Chondrocyte (in vitro differentiated cells): ENCODE measurements at places on chromosomes 16 and 17.

DNA sequence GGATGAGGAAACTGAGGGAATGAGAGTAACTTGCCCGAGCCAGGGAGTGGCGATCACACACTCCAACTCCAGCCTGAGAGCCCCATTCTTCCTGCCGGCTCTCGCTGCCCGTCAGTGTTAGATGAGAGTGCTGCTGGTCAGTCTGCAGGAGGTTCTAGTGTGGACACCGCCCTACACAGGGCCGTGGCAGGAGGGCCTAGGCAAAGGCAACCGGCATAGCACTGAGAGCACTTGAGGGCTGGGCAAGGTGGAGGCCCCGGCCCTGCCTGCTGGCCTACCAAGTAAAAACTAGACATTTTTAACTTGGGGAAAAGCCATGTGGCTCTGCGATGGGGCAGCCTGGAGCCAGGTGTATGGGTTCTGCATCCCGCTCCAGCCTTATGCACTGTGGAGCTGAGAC lies 354.8 kb downstream of the SEC14L1 start:
- DNase-seq: peak; percentile 57

DNA sequence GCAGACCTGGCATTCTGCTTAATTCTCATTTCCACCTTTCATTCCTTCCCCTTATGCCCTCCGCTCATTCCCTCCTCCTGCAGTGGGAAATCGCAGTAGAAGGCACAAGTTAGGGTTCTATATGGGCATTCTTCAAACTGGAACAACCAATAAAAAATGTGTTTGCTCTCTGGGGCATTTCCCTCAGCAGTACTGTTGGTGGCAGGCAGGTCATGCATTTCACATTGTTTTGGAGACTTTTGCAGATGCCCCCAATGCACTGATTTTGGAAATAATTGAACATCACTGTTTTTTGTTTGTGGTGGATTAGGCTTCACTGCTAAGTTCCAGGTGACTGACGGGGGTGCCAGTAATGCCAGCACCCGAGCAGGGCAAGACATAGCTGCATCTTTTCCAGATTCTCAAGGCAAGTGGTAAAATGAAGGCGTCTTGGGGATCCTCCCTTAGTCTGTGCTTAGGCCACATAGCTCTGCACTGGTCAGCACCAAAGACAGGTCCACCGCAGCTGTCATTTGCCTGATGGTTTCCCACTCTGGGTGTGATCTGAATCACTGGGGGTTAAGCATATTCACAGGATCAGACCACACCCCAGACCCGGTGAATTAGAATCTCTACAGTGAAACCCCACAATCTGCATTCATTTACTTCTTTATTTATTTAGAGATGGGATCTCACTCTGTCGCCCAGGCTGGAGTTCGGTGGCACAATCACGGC lies 304.5 kb downstream of the CPPED1 start:
- DNase-seq: no peak

- DNase-seq: no peak
Observed at GRCh38 chr17:39671651-39672521, 3.6 kb downstream of the PNMT start.

- DNase-seq: no peak
Observed at GRCh38 chr17:35146214-35146833, 1.3 kb upstream of the UNC45B start.

- no peak for DNase-seq
Observed at GRCh38 chr17:74079537-74080300, 123.8 kb upstream of the RPL38 start.

- DNase-seq: no peak
Observed at GRCh38 chr16:50428116-50428515, 59.3 kb upstream of the BRD7 start.

GRCh38 chr16:68750193-68750695 lies 13.2 kb downstream of the CDH1 start:
- DNase-seq: no peak

- peak; percentile 93 for DNase-seq
Observed at GRCh38 chr17:42519546-42520491, 16.2 kb upstream of the NAGLU start.

DNA sequence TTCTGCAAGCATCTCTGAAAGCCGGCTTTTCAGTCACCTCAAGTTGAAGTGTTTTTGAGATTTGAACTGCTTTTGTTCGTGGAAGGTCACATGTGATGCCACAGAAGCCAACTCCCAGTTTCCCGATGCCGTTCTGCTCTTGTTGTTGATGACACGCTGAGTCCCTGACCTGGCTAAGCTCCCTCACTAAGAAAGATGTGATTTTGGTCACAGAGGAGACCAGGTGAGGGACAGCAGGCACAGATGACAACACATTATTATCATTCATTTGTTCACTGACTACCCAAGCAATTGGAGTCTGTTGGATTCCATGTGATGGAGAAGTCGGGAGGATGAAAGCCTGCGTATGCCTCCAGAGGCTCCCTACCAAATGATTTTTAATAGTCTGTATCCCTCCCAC lies 822.4 kb upstream of the RBFOX1 start:
- DNase-seq: no peak

GRCh38 chr17:49646391-49647255 lies 31.3 kb downstream of the SPOP start:
- no peak for DNase-seq

GRCh38 chr16:16940351-16940750 lies 530.4 kb downstream of the XYLT1 start:
- no peak for DNase-seq

DNA sequence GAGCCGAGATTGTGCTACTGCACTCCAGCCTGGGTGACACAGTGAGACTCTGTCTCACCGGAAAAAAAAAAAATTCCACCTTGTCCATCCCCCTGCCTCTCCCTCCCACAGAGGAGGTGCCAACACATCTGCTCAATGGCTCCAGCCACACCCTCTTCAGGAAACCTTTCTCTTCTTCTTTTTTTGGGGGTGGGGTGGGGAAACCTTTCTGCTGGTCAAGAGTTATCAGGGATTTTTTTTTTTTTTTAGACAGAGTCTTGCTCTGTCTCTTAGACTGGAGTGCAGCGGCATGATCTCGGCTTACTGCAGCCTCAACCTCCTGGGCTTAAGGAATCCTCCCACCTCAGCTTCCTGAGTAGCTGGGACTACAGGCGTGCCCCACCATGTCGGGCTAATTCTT lies 18.7 kb downstream of the TNS4 start:
- no peak for DNase-seq

GRCh38 chr17:48340916-48341315 lies 89.1 kb downstream of the SKAP1 start:
- no peak for DNase-seq

DNA sequence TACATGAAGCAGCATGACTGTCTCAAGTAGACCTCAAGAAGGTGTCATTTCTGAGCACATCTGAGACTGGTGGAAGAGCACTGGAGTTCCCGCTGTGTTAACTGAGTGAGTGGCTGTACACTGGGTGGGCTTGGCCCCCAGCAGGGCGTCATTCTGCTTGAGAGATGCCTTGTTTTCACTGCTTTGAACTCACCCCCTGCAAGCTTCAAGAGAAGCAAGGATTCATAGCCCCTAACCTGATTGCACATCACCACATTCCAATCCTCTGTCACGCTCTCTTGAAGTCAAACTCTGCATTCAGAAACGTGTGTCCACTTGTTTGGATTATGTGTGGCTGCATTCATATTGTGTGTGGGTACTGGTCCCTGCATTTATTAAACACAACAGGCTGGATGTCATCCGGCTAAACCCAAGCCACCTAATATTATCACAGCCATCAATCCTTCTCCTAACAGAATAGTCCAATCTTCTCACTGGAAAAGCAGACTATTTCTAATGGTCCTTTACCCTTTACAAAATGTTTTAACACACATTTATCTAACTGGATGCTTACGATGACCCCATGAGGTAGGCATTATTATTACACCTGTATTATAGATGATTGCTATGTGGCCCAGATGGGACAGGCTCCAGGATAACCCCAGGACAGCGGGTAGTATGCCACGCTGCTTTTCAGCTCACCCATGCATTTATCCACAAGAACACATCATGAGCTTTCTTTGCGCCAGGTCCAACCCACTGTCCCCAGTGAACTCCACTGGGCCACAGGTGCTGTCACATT lies 76.3 kb downstream of the USP31 start:
- no peak for DNase-seq

GRCh38 chr16:10322723-10323527 lies 62.9 kb upstream of the ATF7IP2 start:
- DNase-seq: no peak

DNA sequence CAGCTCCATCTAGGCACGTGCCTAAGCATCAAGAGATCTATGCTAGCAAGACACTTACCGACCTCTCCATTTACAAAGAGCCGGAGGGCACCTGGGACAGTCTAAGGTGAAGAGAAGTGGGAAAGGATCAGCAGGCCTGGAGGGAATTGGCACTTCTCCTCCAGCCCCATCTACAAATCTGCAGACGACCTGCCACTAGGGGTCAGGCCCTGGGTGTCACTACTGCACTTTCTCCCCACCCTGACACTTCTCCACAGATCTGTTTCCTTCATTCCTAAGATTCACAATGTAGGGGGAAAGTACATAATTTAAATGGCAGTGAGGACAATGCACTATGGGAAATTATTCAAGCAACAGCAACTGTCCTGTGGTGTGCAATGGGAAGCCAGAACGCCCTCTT lies 8.1 kb downstream of the MKS1 start:
- no peak for DNase-seq

GRCh38 chr17:72448019-72448418 lies 327.2 kb downstream of the SOX9 start:
- DNase-seq: no peak

DNA sequence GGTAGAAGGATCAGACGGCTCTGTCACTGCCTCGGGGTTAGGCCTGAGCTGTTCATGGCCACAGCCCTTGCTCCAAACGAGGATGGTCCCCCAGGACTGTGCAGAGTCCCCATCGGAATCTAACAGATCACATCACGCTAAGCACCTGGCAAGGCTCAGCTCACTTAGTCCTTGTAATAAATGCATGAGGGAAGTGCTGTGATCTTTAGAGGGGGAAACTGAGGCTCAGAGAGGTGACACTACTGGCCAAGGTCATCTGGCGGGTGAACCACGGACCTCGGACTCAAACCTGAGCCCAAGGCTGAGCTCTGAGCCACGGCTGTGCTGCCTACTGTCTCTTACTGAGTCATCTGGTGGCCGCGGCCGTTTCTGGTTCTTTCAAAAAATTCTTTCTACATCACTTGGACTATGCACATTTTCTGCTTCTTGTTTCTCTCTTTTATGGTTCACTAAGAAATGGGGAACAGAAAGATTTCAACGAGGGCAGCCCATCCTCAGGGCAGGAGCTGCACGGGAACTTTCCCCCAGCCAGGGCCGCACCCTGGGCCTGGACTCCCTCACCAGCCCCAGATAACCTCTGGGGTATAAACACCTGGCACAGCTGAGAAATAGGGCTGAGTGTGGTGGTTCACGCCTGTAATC lies 55.6 kb downstream of the COTL1 start:
- no peak for DNase-seq

GRCh38 chr17:66422186-66422585 lies 119.8 kb downstream of the PRKCA start:
- no peak for DNase-seq

DNA sequence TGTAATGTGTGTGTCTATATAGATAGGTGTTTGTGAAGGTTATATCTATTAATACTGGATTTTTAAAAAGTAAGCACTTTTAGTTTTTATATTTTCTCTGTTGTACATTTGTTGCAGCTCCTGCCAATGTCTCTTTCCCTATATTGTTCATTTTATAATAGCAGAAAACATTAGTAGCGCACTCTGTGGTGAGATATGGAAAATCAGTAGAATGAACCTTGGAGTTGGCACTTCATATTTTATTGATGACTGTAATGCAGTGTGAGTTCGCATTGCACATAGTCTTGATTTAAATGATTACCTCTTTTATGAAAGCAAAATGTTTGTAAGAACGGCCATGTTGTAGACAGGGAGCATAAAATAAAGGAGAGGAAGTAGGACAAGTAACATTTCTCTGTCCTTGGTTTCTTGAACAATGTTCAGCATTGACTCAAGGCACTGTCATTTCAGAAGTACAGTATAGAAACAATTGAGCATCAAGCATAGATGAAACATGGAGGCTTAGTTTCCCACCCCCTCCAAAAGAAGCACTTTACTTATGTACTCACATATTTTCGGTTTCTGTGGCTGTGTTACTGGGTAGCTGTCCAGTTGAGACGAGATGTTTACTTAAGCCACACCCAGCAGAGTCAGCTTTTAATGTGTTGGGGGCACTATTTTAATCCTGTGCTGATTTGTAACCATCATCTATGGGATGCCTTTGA lies 74.0 kb downstream of the TANC2 start:
- no peak for DNase-seq
